ENCODE measurements at places on chromosomes 2 and 18.

DNA sequence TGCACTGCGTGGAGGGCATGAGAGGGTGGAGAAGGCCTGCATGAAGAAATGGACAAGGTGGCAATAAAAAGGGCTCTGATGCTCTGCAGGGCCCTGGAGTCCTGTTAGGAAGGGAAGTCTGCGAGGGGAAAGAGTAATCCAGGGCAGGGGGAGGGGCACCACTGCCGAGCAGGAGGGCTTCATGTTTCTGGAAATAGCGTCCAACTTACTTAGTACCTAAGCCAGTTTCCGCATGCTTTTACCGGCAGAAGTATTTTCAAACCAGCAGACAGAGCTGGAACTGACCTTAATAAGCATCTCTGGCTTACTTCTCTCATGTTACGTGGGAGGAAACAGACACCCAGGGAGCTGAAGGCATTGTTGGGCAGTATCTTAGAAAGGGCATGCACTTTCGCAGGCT, 156.7 kb downstream of the GALNT14 start:
- DNase-seq = no peak

- DNase-seq = no peak
These were observed 10.1 kb downstream of the COL4A4 start for GRCh38 chr2:227153758-227154486.

DNA sequence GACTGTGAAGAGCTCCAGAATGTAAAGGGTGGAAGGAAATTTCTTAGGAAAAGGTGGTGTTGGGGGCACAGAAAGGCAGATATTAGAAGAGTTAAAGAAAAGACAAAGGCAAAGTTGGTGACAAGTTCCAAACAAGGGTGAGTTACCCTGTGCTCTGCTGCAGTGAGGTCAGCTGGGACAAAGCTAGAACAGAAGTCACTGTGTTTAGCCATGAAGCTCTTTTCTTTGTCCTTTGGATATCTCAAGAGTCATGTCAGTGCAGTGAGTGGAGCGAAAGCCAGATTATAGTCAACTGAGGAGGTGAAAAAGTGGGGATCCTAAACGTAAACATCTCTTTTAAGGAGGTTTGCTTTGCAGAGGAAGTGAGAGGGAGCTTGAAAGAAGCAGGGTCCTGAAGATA, 187.8 kb upstream of the ALPP start:
- DNase-seq = no peak

DNA sequence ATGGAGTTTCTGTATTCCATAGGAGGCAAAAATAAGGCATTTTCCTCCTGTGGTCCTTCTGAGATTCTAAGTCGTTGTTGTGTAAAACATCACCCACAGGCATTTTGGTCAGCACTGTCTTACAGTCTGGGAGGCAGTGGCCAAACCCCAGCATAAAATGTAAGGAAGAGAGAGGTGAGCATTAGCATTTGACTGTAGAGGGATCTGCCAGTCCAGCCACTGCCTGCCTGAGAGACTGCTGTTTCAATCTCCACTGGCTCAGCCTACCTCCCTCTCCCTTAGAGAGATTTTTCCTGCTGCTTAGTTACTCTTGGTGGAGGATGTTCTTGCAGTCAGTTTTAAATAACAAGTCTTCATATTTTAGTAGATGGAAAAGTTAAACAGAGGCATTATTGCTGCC, 77.0 kb downstream of the ARHGEF33 start:
- no peak for DNase-seq
